ENCODE measurements at places on chromosomes 5 and 9.

DNA sequence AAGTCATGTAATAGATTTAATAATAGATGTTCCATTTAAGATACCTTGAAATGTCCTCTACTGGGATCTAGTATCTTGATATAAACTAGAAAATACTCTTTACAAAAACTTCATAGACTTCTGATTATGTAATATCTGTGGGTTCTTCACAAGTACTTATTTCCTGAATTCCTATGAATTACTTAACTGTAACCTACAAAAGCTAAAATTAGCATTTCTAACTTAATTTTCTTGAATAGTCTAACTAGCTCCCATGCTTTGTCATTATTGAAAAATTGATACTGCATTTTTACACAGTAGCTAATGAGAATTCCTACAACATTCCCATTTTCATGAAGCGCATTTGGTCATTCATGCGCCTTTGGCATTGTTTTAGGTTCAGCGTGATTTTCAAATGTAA lies 1828.2 kb downstream of the MAT2B start:
- no peak for DNase-seq

DNA sequence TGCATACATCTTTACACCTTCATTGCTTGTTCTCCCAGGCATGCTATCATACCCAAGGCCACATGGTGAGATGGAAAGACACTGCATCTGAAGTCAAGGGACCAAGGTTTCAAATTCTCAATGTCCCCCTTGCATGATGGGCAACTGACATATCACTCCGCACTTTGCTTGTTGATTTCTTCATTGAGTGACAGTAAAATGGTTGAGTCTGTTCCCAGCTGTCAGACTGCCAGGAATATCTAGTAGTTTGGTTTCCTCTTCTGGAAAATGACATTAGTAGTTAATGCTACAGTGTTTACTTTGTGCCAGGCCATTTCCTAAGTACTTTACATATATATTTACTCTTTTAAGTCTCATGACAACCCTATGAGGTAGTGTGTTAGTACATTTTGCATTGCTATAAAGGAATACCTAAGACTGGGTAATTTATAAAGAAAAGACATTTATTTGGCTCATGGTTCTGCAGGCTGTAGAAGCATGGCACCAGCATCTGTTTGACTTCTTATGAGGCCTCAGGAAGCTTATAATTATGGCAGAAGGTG lies 114.4 kb downstream of the PCSK1 start:
- DNase-seq, result no peak

DNA sequence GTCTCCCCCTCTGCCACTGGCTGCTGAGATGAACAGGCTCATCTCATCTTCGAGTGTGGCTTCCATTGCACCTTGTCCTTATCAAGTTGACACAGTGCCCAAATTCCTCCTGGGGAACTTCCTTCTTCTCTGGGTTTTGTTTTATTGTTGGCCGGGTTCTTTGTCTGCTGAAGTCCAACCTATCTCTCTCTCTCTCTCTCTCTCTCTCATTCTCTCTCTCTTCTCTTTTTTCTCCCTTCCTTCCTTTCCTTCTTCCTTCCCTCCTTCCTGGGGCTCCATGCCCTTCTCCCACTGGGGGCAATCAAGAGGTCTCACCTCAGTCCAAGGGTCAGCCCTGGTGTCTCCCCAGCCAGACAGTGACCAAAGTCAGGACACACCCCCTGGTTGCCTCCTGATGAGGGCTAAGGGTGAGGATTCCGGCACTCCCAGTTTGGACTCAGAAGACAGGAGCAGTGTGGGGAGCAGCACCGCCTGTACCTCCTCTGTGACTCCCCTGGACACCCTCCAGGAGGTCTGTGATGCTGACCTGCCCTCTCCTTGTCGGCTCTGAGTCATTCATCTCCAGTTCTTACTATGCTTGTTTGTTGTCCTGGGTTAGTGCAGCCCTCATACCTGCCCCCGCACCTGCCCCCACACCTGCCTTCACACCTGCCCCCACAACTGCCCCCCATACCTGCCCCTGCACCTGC lies 30.7 kb downstream of the KCNT1 start:
- no peak for DNase-seq

- no peak for DNase-seq
These were observed 217.6 kb downstream of the TMEM167A start for GRCh38 chr5:82859451-82860140.

DNA sequence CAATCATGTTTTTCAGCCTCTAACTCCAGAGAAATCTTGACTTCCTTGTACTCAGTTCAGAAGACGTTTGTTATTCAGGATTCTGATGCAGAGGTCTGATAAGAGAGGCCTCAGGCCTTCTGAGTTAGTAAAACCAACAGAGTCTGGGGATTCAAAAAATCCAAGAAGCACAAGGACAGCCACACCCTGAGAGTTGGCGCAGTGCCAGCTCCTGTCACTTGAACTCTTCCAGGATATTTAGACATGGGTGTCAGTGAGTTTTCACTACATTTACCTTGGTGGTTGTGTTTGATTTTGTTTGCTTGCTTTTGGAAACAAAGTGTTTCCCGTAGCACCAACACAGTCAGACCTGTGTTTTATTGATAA lies 41.6 kb upstream of the PDE8B start:
- no peak for DNase-seq

GRCh38 chr5:154367101-154367500 lies 78.7 kb upstream of the SAP30L start:
- DNase-seq, result no peak

GRCh38 chr5:176862330-176862995 lies 36.7 kb downstream of the HK3 start:
- no peak for DNase-seq

DNA sequence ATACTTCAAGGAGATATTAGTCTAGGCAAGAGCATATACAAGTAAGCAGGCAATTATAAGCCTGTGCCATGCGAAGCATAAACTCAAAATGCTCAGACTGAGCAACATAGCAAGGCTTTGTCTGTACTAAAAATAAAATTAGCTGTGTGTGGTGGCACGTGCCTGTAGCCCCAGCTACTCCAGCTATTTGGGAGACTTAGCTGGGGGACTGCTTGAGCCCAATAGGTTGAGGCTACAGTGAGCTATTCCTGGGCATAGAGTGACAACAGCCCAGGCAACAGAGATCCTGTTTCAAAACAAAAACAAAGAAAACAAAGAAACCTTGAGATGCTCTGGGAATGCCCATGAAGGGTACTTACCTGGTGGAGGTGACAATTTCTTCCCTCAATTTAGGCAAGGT lies 130.5 kb upstream of the ZNF608 start:
- DNase-seq, result no peak

DNA sequence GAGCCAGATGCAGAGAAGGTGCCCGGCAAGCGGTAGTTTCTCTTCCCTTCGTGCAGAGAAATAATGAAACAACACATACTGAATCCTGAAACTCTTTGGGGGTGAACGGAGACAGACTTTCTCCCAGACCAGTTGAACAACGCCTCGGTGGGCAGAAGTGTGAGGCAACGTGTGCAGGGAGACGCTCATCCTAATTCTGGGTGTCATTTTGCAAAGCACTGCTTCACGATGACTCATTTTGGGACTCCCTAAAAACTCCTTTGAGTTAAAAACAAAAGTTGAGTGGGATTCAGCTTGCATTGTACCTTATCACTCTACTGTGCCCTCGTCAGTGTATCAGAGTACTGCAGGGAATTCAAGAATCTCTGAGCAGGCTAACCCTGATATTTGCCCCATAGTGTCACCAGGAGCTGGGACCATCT lies 3.5 kb upstream of the NEK6 start:
- no peak for DNase-seq

DNA sequence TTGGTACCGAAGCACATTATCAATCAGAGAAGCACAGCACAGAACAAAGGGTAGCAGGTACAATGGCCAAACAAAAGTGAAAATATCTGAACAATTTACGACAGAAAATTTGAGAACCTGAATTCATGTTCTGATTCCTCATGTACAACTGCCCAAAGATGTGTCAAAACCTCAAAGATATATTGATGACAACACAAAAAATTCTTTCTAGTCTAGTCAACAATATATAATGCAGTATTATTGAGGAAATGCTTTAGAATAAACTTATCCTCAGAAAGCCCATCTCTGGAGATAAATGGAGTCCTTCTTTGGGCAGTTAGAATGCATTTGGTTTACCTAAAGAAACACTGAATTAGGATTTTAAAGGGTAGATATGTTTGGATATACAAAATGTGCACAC lies 6.8 kb upstream of the SMARCA2 start:
- no peak for DNase-seq

GRCh38 chr9:32426278-32426939 lies 42.0 kb downstream of the ACO1 start:
- DNase-seq, result no peak

- no peak for DNase-seq
These were observed 348.2 kb upstream of the CCNG1 start for GRCh38 chr5:163089230-163089629.

- no peak for DNase-seq
These were observed 51.7 kb downstream of the NUP155 start for GRCh38 chr5:37319037-37319782.

Measured in CD4-positive, alpha-beta T cell treated with Interleukin-15 for 4 hours (primary cell).